ENCODE measurements at places on chromosomes 2 and 18. TPM values are rescaled to one million over a fixed set of nuclear protein-coding genes. Genes with fewer than 3 reads are reported as not detected.

FSHR gene
- not detected for total RNA-seq

CDCA7 gene
- 6.2 TPM for total RNA-seq

DSC2 gene
- total RNA-seq = 0.82 TPM

NDUFS1 gene
- total RNA-seq = 148 TPM

C1QL2 gene
- total RNA-seq = not detected

SIX2 gene
- 2.9 TPM for total RNA-seq

MORN2 gene
- 25.3 TPM for total RNA-seq

Measured in fibroblast of the aortic adventitia (primary cell).